ENCODE measurements at places on chromosomes 4 and X.
A peak's percentile ranks its signal among the peaks of the same experiment; 100 is the strongest.

DNA sequence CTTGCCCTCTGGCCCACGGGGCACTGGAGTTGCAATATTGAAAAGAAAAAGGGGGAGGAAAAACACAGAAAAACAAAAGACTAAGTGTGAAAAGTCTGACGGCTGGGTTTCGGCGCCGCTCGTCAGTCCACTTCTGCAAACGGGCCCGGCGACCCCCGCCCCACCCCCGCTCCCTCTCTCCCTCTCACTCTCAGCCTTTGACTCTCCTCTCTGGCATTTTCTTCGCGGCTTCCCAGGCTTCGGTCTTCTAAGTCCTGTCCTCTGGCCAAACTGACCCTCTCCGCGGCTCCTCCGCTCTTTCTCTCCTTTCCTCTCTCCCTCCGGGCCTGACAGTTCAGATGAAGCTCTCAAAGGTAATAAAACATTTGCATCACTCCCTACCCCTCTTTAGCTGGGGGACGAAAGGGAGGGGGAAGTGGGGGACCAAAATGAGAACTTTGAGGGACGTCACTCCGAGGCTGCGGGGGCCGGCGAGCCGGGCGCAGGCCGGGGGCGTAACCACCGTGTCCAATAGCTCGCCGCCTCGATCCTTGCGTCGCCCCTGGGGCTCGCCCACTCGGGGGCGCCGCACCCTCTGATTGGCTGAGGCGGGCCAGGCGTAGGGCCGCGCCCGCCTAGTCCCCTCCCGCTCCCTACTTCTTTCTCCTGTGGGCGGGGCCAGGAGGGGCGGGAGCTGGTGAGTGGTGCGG is at the start of gene NKX6-1:
Gene NKX6-1 (minus strand): TSS at position 358 of the 689 bp plus-strand sequence. CDS start 1,064 bp downstream, outside the sequence.
- peak; percentile 75 for DNase-seq

DNA sequence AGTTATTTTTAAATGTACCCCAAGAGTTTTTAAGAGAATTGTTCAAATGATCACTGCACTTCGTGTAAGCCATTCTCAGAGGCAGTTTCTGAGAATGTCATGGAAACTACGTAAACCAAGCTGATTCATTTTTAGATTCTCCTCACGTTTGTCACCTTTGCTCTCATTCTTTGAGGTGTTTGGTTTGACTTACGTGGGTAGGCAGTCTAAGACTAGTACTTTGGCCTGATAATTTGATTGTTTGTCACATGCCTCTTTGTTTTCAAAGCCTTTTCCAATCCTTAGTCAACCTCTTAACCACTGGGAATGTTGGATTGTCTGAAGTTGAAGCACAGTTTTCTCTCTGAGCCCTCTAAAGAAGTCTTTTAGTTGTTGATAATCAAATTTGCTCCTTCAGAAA is 10.5 kb downstream of the SEPTIN11 start:
- no peak for DNase-seq

- no peak for DNase-seq
Observed at GRCh38 chr4:40441430-40441829, 106.3 kb downstream of the CHRNA9 start.

- DNase-seq, result no peak
Observed at GRCh38 chrX:2552621-2553201, 51.9 kb upstream of the DHRSX start.

DNA sequence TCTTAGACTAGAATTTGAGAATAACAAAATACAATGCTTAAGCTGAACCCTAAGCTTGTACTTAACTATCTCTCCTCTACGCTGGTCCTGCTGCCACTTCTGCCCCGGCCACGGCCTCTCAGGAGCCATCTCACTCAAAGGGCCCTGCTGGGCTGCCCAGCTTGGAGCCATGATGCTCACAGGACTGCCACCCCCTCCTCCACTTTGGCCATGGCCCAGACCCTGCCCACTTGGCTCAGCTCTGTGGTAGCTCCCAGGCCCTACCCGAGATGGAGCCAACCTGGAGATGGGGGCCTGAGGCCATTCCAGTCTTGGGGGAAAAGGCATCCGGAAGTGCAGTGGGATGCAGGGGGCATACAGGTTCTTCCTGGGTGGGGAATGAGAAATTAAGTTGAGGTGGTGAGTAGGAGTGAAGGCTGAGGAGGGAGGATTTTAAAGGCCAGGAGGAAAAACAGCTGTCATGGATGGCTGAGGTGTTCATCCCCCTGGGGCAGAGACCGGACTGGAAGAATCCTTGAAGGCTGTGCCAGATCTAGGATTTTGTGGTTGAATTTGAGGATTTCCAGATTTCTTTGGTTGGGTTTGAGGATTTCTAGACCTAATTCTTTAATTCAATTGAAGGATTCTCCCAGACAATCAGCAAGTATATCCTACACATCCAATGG is 824 bp downstream of the SASH3 start:
- DNase-seq, result no peak

DNA sequence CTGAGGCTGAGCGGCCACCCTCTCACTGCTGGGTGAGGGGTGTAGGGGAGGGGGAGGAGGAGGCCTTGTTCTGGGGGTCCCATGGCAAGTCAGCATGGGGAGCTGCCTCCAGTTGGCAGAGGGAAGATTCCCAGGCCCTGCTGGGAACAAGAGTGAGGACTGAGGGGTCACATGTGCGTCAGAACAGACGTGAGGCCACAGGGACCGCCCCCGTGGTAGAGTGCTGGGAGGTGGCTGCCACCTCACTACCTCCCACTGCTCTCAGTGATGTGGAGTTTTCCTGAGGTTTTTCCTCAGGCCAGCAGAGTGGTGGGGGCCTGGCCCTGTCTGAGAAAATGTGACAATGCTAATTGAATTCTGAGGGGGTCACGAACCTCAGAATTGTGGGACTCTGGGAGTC is 568 bp downstream of the MAGEC1 start:
- no peak for DNase-seq

- DNase-seq, result no peak
Observed at GRCh38 chrX:68757331-68757730, 71.5 kb upstream of the EFNB1 start.

GRCh38 chr4:38400946-38401345 is 263.1 kb upstream of the KLF3 start:
- no peak for DNase-seq

DNA sequence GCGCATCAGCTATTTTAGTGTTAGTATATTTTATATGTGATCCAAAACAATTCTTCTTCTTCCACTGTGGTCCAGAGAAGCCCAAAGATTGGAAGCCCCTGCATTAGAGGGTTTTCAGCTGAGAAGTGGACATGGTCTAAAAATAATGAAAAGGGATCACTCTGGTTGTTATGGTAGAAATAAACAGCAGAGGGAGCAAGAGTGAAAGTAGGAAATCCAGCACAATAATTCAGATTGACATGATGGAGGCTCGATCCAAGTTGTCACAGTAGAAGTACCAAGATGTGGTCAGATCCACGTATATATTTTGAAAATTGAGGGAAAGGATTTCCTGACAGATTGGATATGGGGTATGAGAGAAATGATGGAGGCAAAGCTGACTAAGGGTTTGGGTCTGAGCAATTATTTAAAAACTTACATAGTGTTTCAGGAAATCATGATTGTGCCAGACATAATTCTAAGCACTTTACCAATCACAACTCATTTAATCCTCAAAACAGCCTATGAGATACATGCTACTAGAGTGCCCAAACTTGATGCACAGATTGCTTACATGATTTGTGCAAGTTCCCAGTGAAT is 17.0 kb upstream of the TMEM144 start:
- DNase-seq, result no peak

GRCh38 chr4:184406958-184407391 is 67.4 kb downstream of the IRF2 start:
- DNase-seq, result no peak

- DNase-seq, result no peak
Observed at GRCh38 chrX:132594999-132595398, 106.2 kb upstream of the MBNL3 start.

DNA sequence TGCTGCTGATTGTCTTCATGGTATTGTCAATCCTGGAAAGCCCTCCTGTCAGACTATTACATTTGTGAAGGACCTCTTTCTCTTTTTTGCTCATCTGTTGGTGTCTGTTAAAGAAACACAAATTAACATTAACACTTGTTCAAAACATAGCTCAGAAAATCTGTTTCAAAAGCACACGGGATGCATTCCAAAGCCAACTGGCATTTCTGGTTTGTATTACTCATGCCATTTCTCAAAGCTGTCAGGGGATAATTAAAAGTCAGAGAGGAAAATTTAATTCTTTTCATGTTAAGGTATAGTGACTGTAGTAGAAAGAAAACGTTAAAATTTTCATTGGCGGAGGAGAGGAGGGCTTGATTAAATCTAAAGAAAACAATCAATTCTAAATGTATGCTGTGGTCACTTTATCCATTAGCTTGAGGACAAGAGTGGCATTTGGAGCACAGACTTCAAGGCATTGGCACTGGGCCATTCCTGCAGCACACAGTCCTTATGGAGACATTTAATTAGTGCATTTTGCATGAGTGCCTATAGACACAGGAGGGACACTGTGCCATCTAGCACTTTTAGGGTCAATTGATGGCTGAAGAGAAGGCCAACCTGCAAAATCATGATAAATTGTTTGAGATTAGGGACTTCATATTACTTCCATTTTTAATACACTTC is 21.2 kb upstream of the GLRA2 start:
- no peak for DNase-seq

Data from right forelimb (tissue), 1 donor.